Mammary epithelial cell (primary cell): ENCODE measurements at places on chromosomes 5 and 9. TPM values are rescaled to one million over a fixed set of nuclear protein-coding genes. Genes with fewer than 3 reads are reported as not detected.

The RNF183 gene
- total RNA-seq = not detected

The PCDHB15 gene
- 0.40 and 0.45 TPM in 2 replicates for total RNA-seq

The SPATA31C1 gene
- not detected in 2 replicates for total RNA-seq

The DPP7 gene
- 80.7 and 100 TPM in 2 replicates for total RNA-seq

The SPAG8 gene
- 0.83 TPM for total RNA-seq

The PLAC8L1 gene
- not detected for total RNA-seq

The GMCL2 gene
- not detected for total RNA-seq

The UBE2R2 gene
- total RNA-seq = 38.0 and 42.9 TPM in 2 replicates

The CAVIN4 gene
- total RNA-seq = 0.29 and 0.66 TPM in 2 replicates

The EQTN gene
- not detected for total RNA-seq

The CNTFR gene
- total RNA-seq = not detected

The ASPN gene
- 0.17 TPM for total RNA-seq

The HK3 gene
- total RNA-seq = not detected
